Kidney (tissue), 22 donors: ENCODE measurements at places on chromosomes 6 and 20. TPM values are rescaled to one million over a fixed set of nuclear protein-coding genes. Genes with fewer than 3 reads are reported as not detected.

GRCh38 chr6:854406-855118, 161.6 kb upstream of the EXOC2 start:
- no peak for DNase-seq

- no peak for DNase-seq
These were observed 270.0 kb upstream of the HSF2 start for GRCh38 chr6:122129313-122130025.

DNA sequence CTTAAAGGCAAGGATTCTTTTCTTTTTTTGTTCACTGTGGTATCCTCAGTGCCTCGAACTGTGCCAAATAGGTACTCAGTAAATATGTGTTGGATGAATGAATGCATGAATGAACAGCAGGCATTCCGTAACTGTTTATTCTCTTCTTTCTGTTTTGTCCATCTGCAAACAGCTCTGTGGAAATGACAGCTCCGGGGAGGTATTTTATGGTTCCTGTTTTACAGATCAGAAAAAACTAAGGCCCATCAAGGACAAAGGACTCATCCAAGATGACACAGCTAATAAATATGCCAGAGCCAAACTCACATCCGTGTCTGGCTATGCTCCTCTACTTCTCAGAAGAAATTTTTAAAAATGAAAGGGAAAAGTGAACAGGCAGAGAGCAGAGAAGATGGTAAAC, 21.0 kb downstream of the JPH2 start:
- no peak for DNase-seq

DNA sequence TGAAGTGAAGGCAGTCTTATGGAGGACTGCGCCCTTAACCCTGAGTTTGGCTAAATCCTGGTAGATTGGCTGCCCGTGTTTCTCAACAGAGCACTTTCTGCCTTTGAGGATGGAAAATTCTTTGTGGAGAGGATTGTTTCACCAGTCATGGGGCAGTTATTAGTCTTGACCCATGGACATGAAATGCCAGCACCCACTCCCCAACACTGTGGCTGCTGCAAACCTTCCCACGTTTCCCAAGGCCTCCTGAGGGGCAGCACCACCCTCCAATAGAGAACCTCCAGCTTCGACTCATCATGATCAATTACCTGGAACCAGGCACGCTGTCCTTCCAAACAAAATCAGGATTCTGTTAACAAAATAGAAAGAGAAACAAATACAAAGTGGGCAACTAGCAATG, 117.8 kb downstream of the PXDC1 start:
- DNase-seq: no peak

Gene SNAP91
- polyA plus RNA-seq: not detected

Gene ZKSCAN3
- polyA plus RNA-seq: 3.5 TPM
